ENCODE measurements at places on chromosomes 7 and 10. TPM values are rescaled to one million over a fixed set of nuclear protein-coding genes. Genes with fewer than 3 reads are reported as not detected.

GRCh38 chr7:128867842-128868623 is 5.4 kb downstream of the ATP6V1F start:
- no peak overlapping the region for H3K27ac ChIP-seq
- H3K27me3 ChIP-seq: peaks cover 3% of the 10 kb centered on the region
- no peak overlapping the region for H3K4me3 ChIP-seq

GRCh38 chr7:94374231-94374630 is 20.5 kb upstream of the COL1A2 start:
- DNase-seq: no peak
- H3K4me3 ChIP-seq: no peak overlapping the region
- H3K4me1 ChIP-seq: no peaks in the 10 kb centered on the region
- no peaks in the 10 kb centered on the region for H3K36me3 ChIP-seq
- no peak overlapping the region for H3K27ac ChIP-seq

DNA sequence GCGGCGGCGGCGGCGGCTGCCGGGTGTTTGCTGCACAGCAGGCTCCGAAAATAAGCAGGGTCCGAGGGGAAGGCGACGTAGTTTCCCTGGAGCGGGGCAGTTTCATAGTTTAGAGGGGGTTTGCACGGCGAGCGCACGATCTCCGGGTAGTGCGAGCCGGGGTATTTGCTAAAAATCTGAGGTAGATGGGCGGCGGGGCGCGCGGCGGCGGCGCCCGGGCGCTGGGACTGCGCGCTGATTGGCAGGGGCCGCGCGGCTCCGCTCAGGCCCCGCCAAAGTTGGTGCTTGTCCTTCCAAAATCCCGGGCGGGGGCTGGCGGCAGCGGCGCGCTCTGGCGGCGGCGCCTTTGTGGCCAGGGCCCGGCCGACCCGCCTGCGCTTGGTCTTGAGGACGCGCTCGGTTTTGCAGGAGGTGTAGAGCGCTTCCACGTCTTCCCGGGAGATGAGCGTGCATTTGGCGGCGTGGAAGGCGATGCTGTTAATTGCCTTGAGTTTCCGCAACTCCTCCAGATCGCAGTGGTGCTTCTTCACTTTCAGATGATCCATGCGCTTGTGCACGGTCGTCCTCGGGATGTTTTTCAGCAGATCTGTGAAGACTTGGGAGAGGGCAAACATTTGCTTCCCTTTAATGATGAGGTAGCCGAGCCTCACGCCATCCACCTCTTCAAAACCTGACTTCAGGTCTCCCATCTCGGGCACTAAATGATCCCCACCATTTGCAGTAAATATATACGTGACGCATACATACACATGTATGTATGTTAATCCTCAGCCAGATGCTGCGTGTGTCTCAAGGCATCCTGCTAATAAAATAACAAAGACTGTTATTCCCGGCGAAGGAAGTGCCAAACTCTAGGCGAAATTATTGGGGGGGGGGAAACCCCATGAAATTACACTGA is 8.1 kb downstream of the SKIDA1 start:
- H3K27ac ChIP-seq: no peak overlapping the region
- H3K4me3 ChIP-seq: peak overlapping the region; percentile 39
- no peak for DNase-seq

DNA sequence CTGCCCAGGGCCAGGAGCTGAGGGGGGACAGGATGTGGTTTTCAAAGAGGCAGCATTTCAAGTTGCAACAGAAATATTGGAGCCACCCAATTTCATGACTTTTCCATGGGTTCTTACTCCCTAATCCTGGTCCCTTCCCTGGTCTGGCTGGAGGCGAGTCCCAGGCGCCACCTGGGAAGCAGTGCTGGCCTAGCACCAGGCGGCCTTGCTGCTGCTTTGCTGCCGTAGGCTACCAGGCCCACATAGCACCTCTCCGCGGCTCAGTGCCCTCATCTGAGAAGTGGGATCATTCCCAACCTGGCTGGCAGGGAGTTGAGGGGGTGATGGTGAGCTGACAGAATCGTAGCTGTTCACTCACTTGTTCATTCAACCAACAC is 33.7 kb downstream of the ZMIZ1 start:
- H3K27ac ChIP-seq: no peak overlapping the region
- H3K4me3 ChIP-seq: no peak overlapping the region
- H3K27me3 ChIP-seq: no peaks in the 10 kb centered on the region

DNA sequence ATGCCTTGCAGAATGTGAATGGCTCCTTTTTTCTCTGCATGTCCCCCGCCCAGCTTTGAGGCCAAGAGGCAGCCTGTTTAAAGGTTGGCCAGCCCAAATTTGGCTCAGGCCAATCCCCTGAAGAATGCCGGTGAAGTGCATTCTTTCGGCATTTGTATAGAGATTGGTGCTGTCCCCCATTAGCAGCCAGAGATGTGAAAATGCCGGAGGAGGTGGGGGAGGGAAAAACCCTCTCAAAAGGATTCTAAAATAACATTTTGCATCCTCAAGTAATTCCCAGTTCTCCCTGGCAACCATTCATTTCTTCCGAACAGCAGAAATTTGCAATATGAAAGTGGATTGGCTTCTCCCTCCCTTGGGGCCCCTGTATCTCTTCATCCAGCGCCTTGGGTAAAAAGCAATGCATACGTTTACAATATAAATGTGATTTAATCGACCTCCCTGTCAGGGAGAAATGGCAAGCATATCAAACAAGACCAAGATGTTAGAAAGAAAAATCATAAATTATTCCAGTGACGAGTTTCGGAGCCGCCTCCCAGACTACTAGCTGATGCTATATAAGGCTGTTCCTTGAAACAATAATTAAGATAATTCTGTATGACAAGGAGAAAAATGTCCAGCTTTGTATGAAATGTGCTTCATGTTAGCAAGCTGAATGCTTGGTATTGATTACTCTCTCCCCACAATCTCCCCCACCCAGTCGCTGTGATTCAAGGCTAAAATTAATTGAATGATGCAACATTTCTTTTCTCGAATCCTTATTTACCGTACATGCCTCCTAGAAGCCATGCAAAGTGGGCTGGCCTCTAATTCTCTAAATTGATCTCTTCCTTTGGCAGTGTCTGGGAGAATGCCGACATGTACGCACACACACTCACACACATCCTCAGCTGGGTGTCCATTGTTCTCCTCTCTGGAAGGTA is 323.7 kb downstream of the RPS24 start:
- no peaks in the 10 kb centered on the region for H3K27me3 ChIP-seq
- no peak overlapping the region for H3K27ac ChIP-seq
- H3K4me1 ChIP-seq: peaks cover 11% of the 10 kb centered on the region
- no peak for DNase-seq
- H3K36me3 ChIP-seq: no peaks in the 10 kb centered on the region

GRCh38 chr10:21092683-21093524 is 195.8 kb upstream of the NEBL start:
- no peak overlapping the region for H3K27ac ChIP-seq
- no peak overlapping the region for H3K4me3 ChIP-seq
- H3K4me1 ChIP-seq: no peaks in the 10 kb centered on the region
- H3K27me3 ChIP-seq: no peaks in the 10 kb centered on the region

Gene CDHR3
- 10.3 TPM for total RNA-seq

GRCh38 chr10:86261470-86261869 is 105.1 kb downstream of the GRID1 start:
- no peaks in the 10 kb centered on the region for H3K36me3 ChIP-seq
- DNase-seq: no peak
- no peak overlapping the region for H3K27ac ChIP-seq
- peaks cover 8% of the 10 kb centered on the region for H3K27me3 ChIP-seq

DNA sequence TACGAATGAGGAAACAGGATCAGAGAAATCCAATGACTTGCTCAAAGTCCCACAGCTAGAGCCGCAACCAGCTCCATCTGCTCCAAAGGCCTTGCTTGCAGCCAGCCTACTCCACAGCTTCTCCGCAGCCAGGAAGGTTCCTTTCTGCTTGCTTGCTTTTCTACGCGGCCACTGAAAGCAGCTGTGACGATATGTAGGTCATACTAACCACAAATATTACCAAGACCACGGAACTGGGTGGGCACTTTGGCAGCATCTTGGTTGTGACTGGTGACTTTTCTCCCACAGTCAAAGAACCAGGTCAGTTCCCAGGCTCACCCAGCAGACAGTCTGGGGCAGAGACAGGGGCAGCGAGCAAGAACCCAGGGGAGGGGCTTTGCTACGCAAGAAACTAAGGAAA is 86.4 kb downstream of the FAM53B start:
- H3K4me3 ChIP-seq: peak overlapping the region; percentile 17
- peaks cover 93% of the 10 kb centered on the region for H3K4me1 ChIP-seq
- H3K36me3 ChIP-seq: peaks cover 22% of the 10 kb centered on the region

Gene SPDYE3
- not detected for total RNA-seq

DNA sequence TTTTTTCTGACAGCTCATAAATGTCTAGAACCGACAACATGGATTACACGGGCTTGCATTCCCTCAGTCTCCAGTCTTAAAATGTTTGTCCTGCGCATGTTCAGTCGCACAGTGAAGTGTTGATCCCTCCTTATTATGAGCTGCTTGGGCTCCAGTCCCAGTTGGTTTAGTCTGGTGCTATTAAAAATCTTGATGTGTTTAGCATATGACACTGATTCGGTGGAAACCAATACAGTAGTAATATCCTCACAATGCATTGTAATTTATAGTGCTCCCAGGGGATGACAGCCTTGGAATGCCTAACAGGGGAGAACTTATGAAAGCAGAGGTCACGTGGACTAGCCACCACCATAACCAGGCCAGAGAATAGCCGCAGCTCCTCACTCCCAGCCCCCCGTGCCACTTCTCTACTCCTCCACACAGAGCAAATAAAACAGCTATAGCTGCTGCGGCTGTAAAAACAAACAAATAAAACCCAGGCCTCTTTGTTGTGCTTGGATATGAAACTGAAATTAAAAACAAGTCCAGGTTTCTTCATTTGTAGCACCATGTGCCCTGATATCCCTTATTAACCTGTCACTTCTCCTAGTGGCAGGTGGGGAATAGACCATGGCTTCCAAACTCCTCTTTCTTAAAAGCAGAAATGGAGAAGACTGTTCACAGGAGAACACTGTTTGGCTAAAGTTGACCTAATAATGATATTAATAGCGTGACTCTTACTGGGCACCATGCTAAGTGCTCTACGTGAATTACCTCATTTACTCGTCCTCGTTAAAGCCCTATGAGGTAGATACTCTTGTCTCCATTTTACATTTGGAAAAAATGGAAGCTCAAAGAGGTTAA is 7.7 kb downstream of the DPCD start:
- no peaks in the 10 kb centered on the region for H3K4me1 ChIP-seq
- H3K4me3 ChIP-seq: no peak overlapping the region
- H3K27me3 ChIP-seq: no peaks in the 10 kb centered on the region
- DNase-seq: no peak
- H3K36me3 ChIP-seq: no peaks in the 10 kb centered on the region
- H3K27ac ChIP-seq: no peak overlapping the region

Gene NME8
- not detected for total RNA-seq

Gene ZNF248
- 3.4 TPM for total RNA-seq

- no peaks in the 10 kb centered on the region for H3K27me3 ChIP-seq
- H3K36me3 ChIP-seq: no peaks in the 10 kb centered on the region
- H3K4me1 ChIP-seq: no peaks in the 10 kb centered on the region
- H3K4me3 ChIP-seq: no peak overlapping the region
- H3K27ac ChIP-seq: no peak overlapping the region
- DNase-seq: no peak
These were observed 51.4 kb upstream of the SCIN start for GRCh38 chr7:12518920-12519681.

Gene BLNK
- not detected for total RNA-seq

DNA sequence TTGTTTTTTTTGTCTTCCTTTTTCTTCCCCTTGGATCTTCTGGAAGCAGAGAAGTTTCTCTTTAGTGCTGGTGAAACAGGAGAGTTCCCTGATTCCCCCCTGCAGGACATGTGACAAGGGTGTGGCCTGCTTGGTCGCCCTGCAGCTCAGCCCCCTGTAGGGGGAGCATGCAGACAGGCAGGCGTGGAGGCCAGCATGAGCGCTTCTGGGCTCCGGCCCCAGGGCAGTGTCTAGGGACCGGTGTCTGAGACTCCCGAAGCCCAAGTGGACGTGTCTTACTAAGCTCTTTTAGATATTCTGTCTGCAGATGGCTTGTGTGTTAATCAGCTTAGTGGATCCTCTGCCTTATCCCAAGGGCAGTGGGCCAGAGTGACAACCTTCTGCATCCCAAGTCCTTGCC is 26.1 kb downstream of the PRSS58 start:
- H3K27me3 ChIP-seq: no peaks in the 10 kb centered on the region
- no peak overlapping the region for H3K4me3 ChIP-seq
- no peak overlapping the region for H3K27ac ChIP-seq
- no peak for DNase-seq

DNA sequence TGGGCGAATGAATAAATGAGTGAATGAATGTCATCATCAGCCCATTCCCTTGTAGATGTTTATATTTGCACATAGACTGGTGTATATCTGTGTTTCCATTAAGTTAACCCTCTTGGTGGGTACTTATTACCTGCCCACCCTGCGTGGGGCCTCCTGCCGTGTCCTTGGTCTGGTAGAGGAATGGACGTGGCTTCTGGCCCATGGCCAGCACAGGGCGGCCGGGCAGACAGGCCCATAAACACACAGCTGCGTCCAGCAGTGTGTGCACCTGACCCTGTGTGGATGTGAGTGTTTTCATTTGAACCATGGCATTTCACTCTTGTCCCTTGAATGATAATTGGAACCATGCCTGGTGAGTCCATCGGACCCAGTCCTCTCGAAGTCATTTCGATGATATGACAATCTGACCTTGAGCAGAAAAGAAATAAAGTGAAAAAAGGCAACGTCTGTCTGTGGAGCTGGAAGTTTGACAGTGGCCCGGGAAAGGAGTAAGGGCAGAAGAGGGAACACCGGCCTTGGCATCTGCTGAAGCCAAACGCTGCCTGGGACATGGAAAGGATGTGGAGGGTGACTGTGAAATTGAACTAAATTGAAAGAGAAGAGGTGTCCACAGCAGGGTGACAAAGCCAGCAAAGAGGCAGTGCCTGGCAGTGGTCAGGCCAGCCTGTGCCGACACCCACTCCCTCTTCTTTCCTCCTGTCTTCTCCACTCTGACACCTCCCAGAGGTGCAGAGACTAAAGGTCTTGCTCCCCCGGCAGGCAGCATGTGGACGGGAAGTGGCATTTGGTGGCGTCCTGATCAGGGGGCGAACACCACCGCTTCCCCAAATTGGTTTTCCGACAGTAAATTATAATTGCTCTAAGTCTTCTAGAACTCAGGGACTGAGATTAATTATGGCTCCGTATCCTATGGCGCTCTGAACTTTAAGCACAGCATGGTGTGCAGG is 199.0 kb upstream of the ZMIZ1 start:
- H3K27ac ChIP-seq: no peak overlapping the region
- no peaks in the 10 kb centered on the region for H3K4me1 ChIP-seq
- no peak overlapping the region for H3K4me3 ChIP-seq
- H3K36me3 ChIP-seq: no peaks in the 10 kb centered on the region
- H3K27me3 ChIP-seq: peaks cover under 1% of the 10 kb centered on the region

Gene LRRC61
- 5.0 TPM for total RNA-seq

- no peaks in the 10 kb centered on the region for H3K36me3 ChIP-seq
- no peak overlapping the region for H3K4me3 ChIP-seq
- no peaks in the 10 kb centered on the region for H3K27me3 ChIP-seq
- no peaks in the 10 kb centered on the region for H3K4me1 ChIP-seq
- DNase-seq: no peak
These were observed 324.0 kb upstream of the POT1 start for GRCh38 chr7:125253452-125254190.
